Posterior vena cava (tissue), 2 donors: ENCODE measurements at places on chromosomes 2 and 18. TPM values are rescaled to one million over a fixed set of nuclear protein-coding genes. Genes with fewer than 3 reads are reported as not detected.

SH3YL1 gene
- 21.1 TPM for total RNA-seq

ABCG8 gene
- not detected for total RNA-seq

ABCG5 gene
- total RNA-seq, result not detected

GPR75 gene
- total RNA-seq, result 1.7 TPM

FOXD4L1 gene
- not detected for total RNA-seq

TSPYL6 gene
- not detected for total RNA-seq

KCNE4 gene
- total RNA-seq, result 23.0 TPM

EXOC6B gene
- 65.4 TPM for total RNA-seq

SMYD1 gene
- not detected for total RNA-seq
